ENCODE measurements at places on chromosomes 2 and 18.
A peak's percentile ranks its signal among the peaks of the same experiment; 100 is the strongest.

DNA sequence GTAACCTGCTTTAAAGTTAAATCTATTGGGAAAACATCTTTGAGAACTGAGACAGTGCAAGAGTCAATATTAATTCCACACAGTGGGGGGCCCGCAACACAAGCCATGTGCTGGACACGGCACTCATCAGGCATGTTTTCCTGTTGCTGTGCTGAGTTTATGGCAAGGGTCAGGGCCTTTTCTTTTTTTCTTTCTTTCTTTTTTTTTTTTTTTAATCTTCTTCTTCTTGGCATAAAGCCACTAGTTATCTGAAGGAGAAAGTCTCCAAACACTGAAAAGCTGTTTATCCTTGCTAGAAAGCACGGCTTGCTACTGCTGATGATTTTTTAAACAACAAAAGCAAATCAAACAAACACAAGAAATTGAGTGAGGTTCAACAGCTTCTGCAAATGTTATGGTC is 252.1 kb downstream of the ZNF521 start:
- peak; percentile 3 for DNase-seq

- no peak for DNase-seq
Measured at GRCh38 chr2:70529610-70530009, 24.0 kb downstream of the TGFA start.

GRCh38 chr2:146540271-146540932 is 1304.4 kb upstream of the ACVR2A start:
- no peak for DNase-seq

GRCh38 chr18:43882358-43883055 is 605.2 kb upstream of the SYT4 start:
- no peak for DNase-seq

DNA sequence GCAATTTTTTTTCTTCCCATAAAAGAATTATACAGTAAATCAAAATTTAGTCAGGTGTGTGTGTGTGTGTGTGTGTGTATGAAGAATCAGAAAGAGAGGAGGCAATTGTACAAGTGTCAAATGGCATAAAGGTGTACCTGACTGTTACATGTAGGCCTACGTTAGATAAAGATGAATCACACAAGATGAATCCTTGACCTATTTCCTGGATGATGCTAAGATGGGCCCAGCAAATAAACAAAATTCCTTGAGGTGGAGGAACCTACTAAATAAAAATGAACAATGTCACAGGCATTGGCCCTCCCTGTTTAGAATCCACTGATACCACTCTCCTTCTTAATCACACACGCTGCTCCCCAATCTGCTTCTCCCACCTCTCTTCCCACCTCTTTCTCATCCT is 79.7 kb upstream of the LRATD1 start:
- no peak for DNase-seq

GRCh38 chr2:174333372-174334277 is 1.1 kb upstream of the SP9 start:
- no peak for DNase-seq

DNA sequence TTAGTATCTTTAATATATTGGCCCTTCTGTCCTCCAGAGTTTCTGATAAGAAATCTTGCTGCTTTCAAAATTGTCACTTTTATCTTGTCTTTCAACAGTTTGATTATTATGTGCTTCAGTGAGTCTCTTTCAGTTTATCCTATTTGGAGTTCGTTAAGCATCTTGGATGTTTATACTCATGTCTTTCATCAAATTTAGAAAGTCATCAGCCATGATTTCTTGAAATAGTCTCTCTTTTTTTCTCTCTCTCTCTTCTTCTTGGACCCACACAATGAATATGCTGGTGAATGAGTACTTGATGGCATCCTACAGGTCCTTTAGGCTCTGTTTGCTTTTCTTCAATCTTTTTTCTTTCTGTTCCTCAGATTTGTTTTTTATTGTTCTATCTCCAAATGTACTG is 26.9 kb upstream of the KIF5C start:
- DNase-seq: no peak

GRCh38 chr2:66553370-66553769 is 118.4 kb downstream of the MEIS1 start:
- DNase-seq: peak; percentile 20

DNA sequence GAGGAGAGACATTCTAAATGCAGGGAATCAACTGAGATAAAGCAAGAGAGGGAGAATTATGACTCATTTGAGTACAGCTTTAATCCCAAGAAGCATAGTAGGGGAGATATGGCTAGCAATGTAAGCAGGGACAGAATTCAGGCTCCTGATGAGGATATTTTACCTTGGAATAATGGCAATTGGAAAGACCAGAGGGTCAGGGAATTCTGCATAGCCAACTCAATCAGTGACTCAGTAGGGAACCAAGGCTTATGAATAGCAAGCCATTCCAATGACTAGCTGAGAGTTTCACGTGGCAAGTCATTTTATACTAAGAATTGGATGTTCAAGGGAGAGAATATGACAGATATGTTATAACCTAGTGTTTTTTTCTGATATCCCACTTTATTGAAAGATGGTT is 563.8 kb upstream of the NETO1 start:
- DNase-seq: no peak
